ENCODE measurements at places on chromosomes 12 and 14. TPM values are rescaled to one million over a fixed set of nuclear protein-coding genes. Genes with fewer than 3 reads are reported as not detected.

Gene GPR135
- total RNA-seq = 1.7 TPM

Gene CYP27B1
- total RNA-seq = 0.26 TPM

Gene CDH24
- total RNA-seq = 7.6 TPM

Gene PLEKHD1
- under 0.01 TPM for total RNA-seq

Gene ACAD10
- 14.2 TPM for total RNA-seq

Data from bronchial smooth muscle cell (primary cell).